ENCODE measurements at places on chromosomes 13 and 19.

DNA sequence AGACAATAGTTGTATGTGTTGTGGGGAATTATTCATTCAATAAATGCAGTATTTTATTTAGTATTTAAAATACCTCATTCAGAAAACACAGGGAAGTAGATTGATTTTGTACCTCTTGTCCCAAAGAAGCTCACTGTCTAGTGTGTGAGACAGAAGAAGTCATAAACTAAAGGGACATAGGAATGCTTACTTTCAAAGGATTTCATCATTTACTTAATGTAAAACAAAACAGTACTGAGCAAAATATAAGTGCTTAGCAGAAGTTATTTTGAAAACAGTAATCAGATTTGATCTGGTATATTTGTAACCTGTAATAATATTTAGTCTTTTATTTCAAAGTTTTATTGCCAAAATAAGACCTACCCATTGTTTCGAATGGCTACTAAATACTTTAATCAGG is 117.9 kb downstream of the TDRD3 start:
- DNase-seq: no peak

- no peak for DNase-seq
Measured at GRCh38 chr13:73672492-73672891, 461.7 kb downstream of the KLF12 start.

- no peak for DNase-seq
Measured at GRCh38 chr19:18109341-18109732, 11.8 kb downstream of the MAST3 start.

DNA sequence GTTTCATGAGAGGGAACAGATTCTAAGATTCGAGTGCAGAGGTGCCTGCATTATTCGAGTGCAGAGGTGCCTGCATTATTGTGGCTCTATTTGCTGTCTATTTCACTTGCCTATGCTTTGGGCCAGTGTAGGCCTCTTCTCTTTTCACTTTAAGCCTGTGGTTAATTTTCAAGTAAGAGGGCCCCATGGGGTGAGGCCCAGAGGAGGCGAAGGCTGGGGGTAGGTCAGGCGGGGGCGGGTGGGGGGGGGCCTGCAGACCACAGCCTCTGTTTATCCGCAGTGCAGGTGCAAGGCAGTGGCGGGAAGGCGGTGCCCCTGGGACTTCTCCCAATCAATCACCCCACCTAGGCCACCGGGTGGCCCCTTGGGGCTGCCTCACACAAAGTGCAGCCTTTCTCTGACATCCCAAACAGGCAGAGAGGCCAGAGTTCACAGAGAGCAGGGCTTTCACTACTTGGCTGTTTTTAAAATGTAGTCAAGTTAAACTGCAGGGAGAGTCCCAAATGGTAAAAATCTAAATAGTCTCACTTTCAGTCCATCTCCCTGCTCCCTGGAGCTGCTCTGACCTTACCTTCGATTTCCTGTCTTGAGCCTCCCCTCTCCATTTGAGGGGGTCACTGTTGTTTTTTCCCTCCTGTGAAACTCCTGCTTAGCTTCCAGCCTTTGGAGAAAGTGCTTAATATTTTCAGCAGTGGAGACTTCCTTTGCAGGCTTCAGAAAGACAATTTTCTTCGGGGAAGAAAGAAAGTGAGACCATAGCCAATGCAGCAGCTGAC is 249.0 kb downstream of the DLEU7 start:
- DNase-seq: no peak

- no peak for DNase-seq
Measured at GRCh38 chr19:1355568-1356507, 27.9 kb upstream of the NDUFS7 start.

DNA sequence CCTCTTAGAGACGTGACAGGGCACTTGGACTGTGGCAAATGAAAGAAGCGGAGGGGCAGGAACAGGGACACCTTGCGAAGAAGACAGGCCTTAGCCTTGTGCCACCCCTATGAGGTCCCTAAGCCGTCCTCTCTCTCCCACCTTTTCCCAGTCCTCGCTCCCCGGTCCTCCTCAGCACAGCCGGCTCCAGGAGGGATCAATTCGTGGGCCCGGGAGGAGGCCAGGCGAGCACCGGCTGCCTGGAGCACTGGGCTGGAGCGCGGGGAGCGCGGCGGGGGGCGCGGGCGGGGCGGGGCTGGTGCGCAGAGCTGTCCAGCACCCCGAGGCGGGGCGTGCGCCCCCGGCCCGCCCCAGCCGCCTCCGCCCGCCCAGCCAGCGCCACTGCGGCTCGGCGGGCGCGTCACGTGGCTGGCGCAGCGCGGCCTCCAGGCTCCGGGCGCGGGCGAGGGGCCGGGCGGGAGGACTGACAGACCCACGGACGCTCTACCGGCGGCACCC is at the start of gene LRP3:
Gene LRP3, plus strand, starts transcription at position 466 of the 498 bp plus-strand sequence. CDS start 456 bp downstream, outside the sequence.
- DNase-seq: no peak

DNA sequence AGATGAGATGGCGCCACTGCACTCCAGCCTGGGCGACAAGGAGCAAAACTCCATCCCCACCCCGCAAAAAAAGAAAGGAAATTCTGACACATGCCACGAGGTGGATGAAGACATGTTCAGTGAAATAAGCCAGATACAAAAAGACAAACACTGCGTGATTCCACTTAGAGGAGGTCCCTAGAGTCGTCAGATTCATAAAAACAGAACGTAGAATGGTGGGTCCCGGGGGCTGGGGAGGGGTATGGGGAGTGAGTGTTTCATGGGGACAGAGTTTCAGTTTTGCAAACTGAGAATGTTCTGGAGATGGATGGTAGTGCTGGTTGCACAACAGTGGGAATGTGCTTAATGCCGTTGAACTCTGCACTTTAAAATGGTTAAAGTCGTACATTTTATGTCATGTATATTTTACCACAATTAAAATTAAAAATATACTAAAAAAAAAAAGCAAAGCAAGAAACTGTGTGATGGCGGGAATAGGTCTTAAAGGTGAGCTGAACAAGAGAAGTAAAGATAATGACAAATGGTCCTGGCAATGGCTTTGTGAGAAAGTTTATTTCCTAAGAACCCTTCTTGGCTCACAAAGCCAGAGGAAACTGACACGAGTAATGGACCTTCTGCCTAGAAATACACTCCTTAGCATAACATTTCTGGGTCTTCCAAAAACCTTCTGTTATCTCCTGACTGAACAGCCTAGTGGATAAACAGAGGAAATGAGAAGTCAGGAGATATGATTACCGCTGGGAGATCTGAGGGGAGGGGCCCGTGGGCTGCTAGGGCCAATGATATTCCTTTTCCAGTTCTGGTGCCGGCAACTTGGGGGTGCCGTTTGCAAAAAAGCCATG is 4.2 kb upstream of the SPC24 start:
- no peak for DNase-seq

DNA sequence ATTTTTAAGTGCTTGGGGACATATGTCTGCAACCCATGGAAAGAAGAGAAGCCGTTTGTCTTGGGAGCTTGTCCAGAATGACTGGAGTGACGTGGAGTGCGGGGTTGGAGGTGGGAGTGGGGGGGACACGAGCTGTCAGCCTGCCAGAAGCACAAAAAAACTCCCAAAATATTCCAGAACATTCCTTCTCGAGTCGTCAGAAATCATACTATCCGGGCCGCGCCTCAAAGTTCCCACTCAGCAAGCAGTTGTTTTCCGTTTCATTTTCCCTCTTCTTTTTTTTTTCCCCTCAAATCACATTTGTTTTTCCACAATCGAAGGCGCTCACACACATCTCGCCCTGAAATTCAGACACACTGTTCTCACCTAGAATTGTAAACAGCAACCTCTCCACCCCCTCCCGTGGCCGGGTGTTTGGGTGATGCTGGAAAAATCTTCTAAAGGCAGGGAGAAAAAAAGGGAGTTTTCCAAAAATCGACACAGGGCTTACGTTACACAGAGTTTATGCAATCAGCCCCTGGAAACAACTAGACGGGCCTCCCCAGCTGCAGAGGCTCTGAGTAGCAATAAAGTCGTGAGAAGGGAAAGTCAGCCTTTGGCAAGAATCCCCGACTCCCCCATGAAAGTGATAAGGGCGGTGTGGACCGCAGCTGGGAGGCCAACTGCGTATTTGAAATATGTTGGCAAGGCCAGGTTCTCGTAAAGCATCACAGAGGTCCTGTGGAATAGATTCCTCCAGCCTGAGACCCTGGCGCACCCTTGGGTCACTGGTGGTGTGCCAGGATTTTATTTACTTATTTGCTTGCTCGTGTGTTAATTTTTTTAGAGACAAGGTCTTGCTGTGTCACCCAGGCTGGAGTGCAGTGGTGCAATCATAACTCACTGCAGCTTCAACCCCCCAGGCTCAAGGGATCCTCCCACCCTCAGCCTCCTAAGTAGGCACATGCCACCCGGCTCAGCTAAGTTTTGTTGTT is 31.2 kb upstream of the KLF2 start:
- DNase-seq: no peak

DNA sequence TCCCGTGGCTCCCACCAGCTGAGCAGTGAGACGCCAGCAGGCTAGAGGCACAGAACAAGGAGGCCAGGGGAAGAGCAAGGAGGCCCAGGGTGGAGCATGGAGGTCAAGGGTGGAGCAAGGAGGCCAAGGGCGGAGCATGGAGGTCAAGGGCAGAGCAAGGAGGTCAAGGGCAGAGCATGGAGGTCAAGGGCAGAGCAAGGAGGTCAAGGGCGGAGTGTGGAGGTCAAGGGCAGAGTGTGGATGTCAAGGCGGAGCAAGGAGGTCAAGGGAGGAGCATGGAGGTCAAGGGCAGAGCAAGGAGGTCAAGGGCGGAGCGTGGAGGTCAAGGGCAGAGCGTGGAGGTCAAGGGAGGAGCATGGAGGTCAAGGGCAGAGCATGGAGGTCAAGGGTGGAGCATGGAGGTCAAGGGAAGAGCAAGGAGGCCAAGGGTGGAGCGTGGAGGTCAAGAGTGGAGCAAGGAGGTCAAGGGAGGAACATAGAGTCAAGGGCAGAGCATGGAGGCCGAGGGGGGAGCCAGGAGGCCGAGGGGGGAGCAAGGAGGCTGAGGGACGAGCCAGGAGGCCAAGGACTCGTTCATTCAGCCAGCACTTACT is 27.7 kb downstream of the DPF1 start:
- DNase-seq: no peak

DNA sequence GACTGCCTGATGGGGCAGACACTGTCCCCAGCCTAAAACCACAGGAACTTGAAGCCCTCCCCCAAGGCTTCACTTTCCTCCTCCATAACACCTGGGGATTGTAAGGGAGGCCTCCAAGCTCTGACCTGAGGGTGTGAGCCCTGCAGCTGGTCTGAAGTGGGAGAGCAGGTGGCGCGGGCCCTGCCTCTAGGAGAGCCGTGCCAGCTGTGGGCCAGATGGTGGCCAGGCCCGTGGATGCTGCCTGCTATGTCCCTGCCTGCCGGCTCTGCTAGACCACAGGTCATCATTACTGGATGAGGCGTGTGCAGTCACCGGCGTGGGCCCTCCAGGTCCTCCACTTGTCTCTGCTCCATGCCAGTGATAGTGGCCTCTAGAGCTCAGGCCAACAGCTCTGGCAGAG is 3.5 kb upstream of the KLHL26 start:
- no peak for DNase-seq

DNA sequence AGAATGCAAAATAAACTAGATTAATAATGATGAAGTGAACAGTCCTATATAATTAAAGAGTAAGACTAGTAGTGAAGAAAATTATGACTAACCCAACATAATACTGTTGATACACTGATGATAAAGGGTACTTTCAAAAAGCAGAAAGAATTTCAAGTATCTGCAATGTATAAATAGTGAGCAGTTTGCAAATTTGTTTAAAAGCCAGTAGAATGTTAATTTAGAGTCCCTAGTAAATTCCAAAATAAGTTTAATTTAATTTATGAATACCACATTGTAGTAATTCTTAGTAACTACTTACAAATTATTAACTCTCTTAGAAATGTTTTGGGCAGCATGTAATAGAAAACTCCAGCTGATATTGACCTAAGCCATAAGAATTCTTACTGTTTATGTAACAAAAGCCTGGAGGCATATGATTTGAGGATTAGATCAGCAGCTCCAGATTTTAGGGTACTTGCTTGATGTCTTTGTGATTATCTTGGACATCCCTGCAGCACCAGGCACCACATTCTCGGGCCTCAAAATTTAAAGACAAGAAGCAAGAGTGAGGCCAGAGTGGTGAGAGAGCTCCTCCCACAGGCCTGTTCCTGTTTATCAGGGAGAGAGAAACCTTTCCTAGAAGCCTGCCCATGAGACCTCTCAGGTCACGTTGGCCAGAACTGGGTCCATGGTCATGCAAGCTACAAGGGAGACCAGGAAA is 67.6 kb upstream of the TDRD3 start:
- no peak for DNase-seq

GRCh38 chr13:41847216-41847615 is 113.7 kb downstream of the VWA8 start:
- no peak for DNase-seq

DNA sequence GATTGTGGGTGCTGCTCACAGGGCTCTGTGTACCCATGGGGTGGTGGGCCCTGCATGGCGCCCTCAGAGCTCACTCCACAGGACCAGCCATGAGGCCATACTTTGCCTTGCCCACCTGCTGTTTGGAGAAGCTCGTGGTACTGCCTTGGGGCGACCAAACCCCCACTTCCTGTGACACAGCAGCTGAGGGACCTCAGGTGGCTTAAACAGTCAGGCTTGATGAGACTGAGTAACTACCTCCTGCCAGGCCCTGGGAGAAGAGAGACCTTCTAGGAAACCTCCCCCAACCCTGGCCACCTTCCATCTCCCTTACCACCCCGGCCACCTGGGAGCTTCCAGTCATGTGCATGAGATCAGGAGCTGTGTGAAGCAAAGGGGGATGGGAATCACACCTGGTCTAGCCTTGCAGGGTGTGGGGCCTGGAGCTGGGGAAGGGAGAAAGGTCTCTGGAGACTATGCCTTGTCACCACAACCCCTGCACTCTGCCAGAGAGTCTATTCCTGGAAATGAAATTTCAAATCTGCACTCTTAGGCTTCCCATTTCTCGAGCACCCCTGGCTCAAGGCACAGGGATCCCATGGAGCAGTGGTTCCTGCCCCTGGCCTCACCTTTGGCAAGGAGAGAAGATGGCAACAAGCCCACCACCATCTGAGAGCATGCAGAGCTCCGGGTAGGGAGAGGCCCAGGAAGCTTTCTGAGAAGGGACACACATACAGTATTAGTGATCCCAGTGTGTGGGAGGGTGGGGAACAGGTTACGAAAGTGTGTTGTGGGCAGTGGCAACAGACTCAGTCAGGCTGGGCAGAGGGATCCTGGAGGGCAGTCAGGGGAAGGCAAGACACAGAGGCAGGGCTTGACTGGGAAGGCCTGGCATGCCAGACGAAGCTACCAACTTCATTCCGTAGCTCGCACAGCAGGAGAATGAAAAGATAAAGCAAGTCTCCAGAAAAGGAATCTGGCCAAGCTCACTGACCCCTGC is 125.0 kb downstream of the URI1 start:
- no peak for DNase-seq

DNA sequence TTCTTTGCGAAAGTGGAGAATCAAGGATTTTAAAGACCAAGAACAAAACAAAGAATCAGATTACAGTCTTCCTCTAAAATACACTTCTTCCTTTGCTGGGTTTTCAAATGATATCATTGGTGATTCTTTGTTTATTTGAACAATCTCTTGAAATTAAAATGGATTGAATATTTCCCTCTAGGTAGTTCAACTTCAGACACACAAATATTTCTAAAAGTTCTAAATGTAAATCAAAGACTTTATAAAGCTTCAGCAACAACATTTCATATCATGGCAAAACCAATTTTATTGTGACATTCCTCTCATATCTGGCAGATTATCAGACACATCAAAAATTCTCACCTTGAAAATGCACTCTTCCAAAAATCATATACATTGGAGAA is 13.0 kb downstream of the ZIC2 start:
- DNase-seq: no peak

- DNase-seq: no peak
Measured at GRCh38 chr13:24096659-24097058, 63.9 kb upstream of the SPATA13 start.

All from thymus (tissue), 14 donors.